Aorta (tissue), 5 donors: ENCODE measurements at places on chromosomes 16 and 17.

DNA sequence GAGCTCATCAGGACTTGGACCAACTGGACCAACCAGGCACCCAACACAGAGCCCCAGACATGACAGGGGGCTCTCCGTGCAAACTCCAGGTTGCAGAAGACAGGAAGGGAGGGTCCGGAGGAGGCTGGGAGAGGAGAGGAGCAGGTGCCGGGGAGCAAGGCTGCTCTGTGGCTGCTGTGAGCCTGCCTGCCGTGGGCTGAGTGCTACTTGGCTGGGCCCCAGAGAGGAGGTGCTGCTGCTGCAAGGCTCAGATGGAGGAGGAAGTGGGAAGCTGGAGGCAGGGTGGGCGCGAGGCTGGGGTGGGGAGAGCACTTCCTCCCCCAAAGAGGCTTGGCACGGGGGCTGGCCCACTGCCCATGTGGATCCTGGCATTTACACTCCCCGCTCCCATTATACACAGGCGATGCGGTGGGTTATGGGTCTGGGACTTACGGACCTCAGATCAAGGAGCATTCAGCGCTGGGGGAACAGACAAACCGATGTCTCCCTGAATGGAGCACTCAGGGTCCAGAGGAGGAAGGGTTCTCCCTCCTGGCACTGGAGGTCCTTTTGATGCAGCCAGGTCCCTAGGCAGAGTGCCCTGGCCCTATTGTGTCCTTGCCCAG, 15.9 kb downstream of the EPOP start:
- peak; percentile 65 for DNase-seq

GRCh38 chr16:49179714-49180330, 101.8 kb downstream of the CBLN1 start:
- no peak for DNase-seq

GRCh38 chr16:77409311-77409710, 25.5 kb downstream of the ADAMTS18 start:
- DNase-seq: no peak

DNA sequence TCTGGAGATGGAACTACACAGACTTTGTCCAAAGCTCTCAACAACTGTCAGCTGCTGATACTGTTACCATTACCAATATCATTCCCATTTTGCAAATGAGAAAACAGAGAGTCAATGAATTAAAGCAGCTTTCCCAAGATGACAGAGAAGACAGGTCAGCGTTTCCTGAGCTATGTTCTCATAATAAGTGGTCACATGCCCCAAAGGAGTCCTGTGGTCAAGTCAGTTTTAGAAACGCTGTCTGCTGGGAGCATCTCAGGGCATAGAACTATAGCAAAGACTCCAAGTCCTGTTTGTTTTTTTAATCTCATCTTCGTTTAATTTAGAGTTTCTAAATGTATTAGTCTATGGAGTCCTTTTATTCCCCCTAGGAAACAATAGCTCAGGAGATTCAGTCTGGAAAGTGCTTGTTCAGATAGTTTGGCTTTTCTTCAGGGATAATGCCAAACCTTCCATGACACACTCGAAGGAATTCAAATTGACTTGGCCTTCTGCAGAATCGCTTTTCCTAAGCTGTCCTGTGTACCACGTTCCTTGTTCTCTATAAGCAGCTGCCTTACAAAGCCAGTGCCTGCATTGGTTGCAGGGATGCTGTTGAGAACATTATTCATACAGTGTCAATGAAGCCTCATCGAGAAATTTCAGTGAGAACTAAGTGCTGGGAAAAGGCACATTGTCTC, 12.1 kb downstream of the CCDC42 start:
- DNase-seq: no peak

DNA sequence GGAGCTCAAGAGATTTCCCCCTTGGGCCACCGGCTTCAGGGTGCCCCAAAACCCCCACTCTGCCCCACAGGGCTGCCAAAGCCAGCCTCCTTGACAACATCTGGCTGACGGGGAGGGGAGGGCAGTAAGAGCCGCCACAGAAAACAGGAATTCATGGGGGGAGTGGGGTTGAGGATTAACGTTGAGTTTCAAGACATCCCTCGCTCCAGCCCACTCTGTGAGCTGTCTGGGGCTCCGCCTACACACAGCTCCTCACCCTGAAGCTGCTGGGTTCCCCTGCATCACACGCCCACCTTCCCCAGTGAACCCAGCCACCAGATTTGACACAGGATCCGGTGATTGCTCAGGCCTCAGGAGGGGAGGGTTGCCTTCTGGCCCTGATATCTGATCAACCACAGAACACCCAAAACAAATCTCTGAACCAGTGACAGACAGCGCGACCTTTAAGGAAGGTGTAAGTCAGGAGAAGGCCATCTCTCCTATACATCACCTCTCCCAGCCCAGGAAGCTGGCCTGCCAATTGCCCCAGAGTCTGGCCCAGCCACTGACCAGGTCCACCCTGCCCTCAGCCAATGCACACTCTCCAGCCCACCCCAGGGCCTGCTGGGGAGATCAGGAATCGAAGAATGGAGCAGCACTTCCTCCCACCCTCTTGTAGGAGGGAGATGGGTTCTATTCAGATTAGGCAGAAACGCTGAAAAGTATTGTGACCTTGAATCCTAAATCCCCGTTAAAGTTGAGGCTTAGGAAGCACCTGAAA, 132.1 kb downstream of the CLEC16A start:
- no peak for DNase-seq

- DNase-seq: peak; percentile 87
These were observed 123.8 kb downstream of the SMG6 start for GRCh38 chr17:2179615-2180295.

GRCh38 chr16:61007694-61008093, 1028.5 kb downstream of the CDH8 start:
- DNase-seq: no peak

DNA sequence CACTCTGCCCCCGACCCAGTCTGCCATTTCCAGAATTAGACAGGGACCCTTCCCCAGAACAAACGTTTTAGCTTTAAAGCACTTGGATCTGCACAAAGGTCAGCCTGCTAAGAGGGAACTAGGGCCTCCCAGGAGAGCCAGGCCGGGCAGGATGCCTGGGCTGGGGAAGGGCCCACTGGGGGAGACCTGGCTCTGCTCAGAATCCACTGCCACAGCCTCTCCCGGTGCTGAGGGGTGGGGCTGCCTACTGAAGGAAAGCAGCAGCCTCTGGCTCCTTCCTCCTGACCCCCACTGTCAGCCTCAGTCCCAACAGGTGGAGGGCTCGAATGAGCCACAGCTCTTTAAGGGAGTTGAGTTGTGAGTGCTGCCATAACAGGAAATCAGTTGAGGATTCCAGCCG, 1.7 kb downstream of the YBX2 start:
- DNase-seq: no peak

- DNase-seq: peak; percentile 80
These were observed 1.4 kb upstream of the HES7 start for GRCh38 chr17:8125154-8125946.

- DNase-seq: no peak
These were observed 105.2 kb downstream of the ABCA8 start for GRCh38 chr17:68849673-68850610.

- no peak for DNase-seq
These were observed 46.1 kb upstream of the MTMR4 start for GRCh38 chr17:58560511-58560910.

DNA sequence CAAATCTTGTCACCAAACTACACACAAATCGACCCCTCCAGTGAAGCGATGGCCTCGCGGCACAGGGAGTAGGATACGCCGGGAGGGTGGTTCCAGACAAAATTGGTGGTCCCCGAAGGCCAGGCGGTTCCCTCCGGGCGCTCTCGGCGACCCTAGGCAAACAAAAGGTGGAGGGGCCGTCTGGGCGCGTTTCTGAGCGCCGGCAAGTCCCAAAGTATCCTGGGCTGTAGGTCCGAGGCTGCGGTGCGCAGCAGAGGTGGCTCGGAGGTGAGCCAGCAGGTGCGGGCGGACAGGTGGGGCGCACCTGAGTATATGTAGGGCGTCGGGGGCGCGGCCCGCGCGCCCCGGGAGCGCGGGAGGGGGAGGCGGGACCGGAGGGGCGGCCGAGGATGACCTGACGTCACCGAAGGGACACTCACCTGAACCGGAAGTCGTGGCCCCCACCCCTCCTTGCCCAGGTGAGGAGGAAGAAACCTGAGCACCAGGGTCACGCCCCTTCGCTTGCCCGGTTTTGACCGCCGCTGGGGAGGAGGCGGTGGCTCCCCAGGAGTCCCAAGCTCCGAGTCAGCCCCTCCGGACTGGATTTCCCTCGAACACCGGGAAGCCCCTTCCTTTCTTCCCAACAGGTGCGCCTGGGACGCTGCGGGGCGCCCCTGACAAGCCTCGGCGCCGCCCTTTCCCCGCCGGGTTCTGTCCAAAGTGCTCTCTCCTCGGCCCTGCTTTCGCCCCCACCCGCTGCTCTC, at the start of gene CLDN7:
CLDN7 (minus strand) TSS at position 287 of the 743 bp plus-strand sequence. CDS start 435 bp downstream, outside the sequence.
- no peak for DNase-seq

DNA sequence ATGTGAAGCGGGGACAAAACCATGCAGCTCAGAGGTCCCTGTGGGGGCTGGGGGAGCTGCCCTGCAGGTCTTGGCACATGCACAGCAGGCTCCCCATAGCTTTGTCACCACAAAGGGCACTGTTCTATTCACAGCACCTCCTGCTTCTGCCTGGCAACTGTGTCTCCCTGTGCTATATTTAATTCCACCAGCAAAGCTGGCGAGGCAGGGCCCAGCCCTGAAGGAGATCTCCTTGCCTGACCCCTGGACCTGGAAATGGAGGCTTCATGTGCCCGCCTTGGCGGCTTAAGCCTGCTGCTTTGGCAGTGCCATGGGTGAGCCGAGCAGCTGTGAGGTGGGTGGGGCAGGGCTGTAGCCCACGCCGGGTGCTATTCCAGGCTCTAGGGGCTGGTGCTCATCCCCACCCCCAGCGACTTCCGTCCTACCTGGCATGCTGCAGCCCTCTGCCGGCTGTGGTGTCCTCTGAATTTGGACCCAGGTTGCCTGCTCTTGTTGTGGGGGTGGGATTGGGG, 6.8 kb downstream of the LDHD start:
- DNase-seq: peak; percentile 57

DNA sequence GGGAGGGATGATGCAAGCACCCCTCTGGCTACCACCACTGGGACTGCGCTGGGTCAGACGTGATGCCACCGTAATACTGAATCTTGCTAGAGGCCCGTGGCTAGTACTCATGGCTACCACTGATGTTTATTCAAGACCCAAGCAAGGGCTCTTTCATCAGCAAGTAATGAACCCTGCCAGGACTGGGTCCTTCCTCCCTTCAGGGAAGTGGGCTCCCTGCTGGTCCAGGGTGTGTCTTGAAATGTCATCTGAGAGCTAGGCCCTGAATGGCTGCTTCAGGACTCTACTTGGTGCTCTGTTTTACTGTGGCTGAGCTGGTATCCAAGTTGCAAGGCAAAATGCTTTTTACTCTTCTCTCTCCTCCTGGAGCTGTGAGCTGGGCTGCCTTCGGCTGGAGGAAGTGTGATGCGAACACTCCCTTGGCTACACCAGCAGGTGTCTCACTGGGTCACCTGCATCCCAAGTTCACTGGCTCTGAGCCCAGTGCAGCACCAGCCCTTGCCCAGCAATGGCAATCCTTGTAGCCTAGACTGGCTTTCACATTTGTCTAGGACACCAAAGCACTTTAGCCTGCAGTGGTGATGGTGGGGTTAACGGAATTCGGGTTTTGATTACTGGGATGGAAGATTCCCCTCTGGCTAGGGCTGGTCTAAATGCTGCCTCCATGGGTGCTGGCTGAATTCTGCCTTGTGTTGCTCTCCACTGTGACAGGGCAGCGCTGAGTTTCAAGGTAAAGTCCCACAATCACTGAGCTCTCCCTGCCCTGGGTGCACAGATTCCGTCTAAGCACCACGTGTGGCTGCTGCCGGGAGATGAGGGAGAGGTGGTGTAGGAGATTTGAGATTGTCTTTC, 98.6 kb downstream of the USP22 start:
- no peak for DNase-seq

- no peak for DNase-seq
These were observed 13.8 kb upstream of the KRTAP9-2 start for GRCh38 chr17:41212524-41213169.

DNA sequence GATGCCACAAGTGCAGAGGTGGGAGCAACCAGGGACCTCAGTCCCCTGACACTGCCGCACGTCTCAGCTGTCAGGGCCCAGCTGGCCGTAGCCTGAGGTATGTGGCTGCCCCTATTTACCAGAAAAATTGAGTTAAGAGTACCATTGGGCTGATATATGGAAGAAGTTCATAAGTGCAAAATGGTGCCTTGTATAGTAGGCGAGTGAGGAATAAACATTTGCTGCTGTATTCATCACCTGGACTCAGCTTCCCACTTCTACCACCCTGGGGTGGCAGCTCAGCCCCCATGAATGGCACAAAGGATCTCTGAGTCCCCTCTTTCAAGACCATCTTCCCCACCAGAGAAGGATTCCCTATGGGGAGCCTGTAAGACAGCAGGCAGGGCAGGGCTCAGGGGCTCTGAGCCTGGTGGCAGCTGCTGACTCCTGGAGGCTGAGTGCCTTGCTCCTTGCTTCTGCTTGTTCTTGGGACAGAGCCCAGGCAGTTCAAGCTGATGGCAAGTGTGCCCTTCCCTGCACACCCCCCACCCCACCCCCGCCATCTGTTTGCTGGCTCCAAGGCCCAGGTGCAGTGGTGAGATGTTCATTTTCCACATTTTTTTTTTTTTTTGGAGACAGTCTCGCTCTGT, 29.0 kb downstream of the TRPV2 start:
- no peak for DNase-seq

- DNase-seq: no peak
These were observed 133.5 kb downstream of the RGS9 start for GRCh38 chr17:65270499-65271253.

DNA sequence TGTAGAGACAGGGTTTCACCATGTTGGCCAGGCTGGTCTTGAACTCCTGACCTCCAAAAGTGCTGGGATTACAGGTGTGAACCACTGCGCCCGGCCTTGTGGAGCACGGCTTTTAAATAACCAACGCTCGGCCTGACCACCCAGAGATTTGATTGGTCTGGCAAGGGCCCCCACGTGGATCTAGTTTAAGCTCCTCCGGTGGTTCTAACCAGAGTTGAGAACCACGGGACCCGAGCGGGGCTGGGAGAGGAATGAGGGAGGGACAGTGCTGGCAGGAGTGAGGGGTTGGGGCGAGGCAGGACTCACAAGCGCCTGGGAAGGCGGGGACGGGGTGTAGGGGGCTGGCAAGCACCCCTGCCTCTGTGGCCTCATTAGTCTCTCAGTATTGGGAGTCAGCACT, 3.0 kb downstream of the NLRC3 start:
- no peak for DNase-seq

DNA sequence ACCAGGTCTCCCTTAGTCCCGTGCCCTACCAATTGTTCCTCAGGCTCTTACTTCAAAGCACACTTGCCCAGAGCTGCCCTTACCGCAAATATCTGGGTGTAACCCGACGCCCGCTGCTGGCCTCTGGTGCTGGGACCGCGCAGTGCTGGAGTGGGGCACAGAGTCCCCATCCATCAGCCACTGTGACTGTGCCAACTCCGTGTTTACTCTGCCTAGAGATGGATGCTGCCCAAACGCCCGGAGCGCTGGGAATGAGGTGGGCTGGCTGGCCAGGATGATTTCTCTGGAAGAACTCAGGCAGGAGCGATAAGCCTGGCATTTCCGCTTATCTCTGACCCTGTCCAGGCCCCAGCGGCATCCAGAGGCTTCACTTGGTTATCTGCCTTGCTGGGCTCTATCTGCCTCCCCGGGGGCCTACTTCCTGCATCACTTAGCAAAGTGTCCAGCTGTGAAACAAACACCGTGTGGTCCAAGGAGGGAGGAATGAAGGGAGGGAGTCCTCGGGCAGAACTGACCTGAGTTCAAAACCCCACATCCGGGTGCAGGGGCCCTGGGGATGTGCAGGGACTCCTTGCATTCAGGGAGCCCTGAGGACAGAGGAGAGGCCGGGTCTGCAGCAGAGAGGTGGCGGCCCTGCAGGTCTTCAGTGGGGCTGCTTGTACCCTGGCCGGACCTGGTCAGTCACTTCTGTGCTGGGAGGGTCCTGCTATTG, 9.4 kb upstream of the MYLK3 start:
- no peak for DNase-seq

GRCh38 chr16:11210260-11210659, 45.7 kb downstream of the SOCS1 start:
- no peak for DNase-seq
